Smooth muscle cell of trachea (primary cell): ENCODE measurements at places on chromosomes 2 and 18. TPM values are rescaled to one million over a fixed set of nuclear protein-coding genes. Genes with fewer than 3 reads are reported as not detected.

CENPA gene
- 0.99 and 21.4 TPM in 2 replicates for total RNA-seq

YES1 gene
- 102 and 117 TPM in 2 replicates for total RNA-seq

MARCO gene
- not detected in 2 replicates for total RNA-seq

ACTR3 gene
- 219 and 340 TPM in 2 replicates for total RNA-seq

GBX2 gene
- not detected in 2 replicates for total RNA-seq

TOGARAM2 gene
- 0.17 and 0.29 TPM in 2 replicates for total RNA-seq

INHBB gene
- total RNA-seq = not detected in 2 replicates

OSBPL6 gene
- 2.2 and 2.3 TPM in 2 replicates for total RNA-seq

CAPN14 gene
- 0.33 and 0.58 TPM in 2 replicates for total RNA-seq

SLC30A3 gene
- 0.15 and 0.50 TPM in 2 replicates for total RNA-seq

CRACDL gene
- total RNA-seq = under 0.01 TPM in 1 of 2 replicates, not detected in the other

FBLN7 gene
- total RNA-seq = 0.17 and 0.29 TPM in 2 replicates

RSAD2 gene
- total RNA-seq = 0.44 and 0.50 TPM in 2 replicates

KCNK3 gene
- total RNA-seq = under 0.01 TPM in 2 replicates

COL4A4 gene
- 0.50 and 0.87 TPM in 2 replicates for total RNA-seq

RMC1 gene
- total RNA-seq = 21.1 and 30.1 TPM in 2 replicates

MROH2A gene
- total RNA-seq = not detected in 2 replicates

UGT1A10 gene
- not detected in 2 replicates for total RNA-seq

CCL20 gene
- 2.2 TPM in 1 of 2 replicates, not detected in the other for total RNA-seq

FSIP2 gene
- total RNA-seq = 0.15 and 0.50 TPM in 2 replicates

TANC1 gene
- total RNA-seq = 23.0 and 26.8 TPM in 2 replicates

SH3BP4 gene
- 35.3 and 67.5 TPM in 2 replicates for total RNA-seq

TACR1 gene
- 0.33 TPM in 1 of 2 replicates, not detected in the other for total RNA-seq

NT5C1B gene
- total RNA-seq = not detected in 2 replicates

UGT1A8 gene
- not detected in 2 replicates for total RNA-seq

ZC3H15 gene
- 56.2 and 93.1 TPM in 2 replicates for total RNA-seq

TLX2 gene
- total RNA-seq = 0.58 and 0.83 TPM in 2 replicates

CABLES1 gene
- 10.2 and 35.7 TPM in 2 replicates for total RNA-seq

KYNU gene
- 1.2 and 5.3 TPM in 2 replicates for total RNA-seq

NDUFV2 gene
- 98.1 and 148 TPM in 2 replicates for total RNA-seq

DAPL1 gene
- total RNA-seq = not detected in 2 replicates

CNTNAP5 gene
- not detected in 2 replicates for total RNA-seq

APLF gene
- total RNA-seq = 3.8 and 5.8 TPM in 2 replicates

ZNF521 gene
- 42.6 and 45.5 TPM in 2 replicates for total RNA-seq

HOXD10 gene
- not detected in 2 replicates for total RNA-seq

PPP1R1C gene
- 0.33 and 2.2 TPM in 2 replicates for total RNA-seq

ABCG8 gene
- total RNA-seq = not detected in 2 replicates

ME2 gene
- 37.5 and 49.5 TPM in 2 replicates for total RNA-seq

POTEJ gene
- not detected in 2 replicates for total RNA-seq

IL18RAP gene
- not detected in 2 replicates for total RNA-seq

POTEC gene
- not detected in 2 replicates for total RNA-seq

WNT10A gene
- total RNA-seq = not detected in 2 replicates
